ENCODE measurements at places on chromosomes 12 and 14. TPM values are rescaled to one million over a fixed set of nuclear protein-coding genes. Genes with fewer than 3 reads are reported as not detected.

GRCh38 chr12:42979746-42980145, 390.2 kb upstream of the PRICKLE1 start:
- DNase-seq: no peak

DNA sequence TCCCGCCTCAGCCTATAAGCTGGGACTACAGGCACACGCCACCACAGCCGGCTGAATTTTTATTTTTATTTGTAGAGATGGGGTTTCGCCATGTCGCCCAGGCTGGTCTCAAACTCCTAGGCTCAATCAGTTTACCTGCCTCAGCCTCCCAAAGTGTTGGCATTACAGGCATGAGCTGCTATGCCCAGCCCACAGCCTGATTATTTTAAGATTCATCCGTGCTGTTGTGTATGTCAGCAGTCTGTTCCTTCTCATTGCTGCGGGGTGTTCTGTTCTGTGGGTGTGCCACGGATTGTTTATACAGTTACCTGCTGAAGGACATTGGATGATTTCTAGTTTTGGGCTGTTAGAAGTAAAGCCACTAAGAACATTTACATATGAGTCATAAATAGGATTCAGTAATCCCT, 9.6 kb upstream of the EP400 start:
- DNase-seq: no peak

DNA sequence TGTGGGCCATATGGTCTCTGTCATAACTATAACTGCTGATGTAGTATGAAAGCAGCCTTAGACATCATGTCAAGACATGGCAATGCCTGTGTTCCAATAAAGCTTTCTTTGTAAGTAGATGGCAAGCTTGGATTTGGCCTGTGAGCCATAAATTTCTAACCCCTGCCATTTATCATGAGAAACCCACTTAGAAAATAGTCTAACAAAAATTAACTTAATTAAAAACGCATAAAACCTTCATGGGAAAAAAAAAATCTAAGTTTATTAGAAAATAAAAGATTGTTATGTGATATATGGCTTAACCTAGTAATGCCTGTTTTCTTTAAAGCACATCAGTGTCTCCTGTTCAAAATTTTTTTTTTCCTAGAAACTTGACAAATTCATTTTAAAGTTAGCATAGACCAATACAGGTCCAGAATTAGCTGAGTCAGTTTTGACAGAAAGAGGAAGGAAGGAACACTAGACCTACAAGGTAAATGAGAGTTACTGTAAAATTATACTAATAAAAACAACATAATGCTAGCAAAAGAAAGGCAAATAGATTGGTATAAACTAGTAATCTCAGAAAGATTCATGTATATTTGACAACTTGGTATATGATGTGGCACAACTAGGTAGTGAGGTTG, 68.2 kb downstream of the USP15 start:
- no peak for DNase-seq

GRCh38 chr12:55724226-55724939, 4.2 kb downstream of the RDH5 start:
- DNase-seq: peak; percentile 63

GRCh38 chr12:18492372-18493025, 231.2 kb downstream of the PIK3C2G start:
- no peak for DNase-seq

DNA sequence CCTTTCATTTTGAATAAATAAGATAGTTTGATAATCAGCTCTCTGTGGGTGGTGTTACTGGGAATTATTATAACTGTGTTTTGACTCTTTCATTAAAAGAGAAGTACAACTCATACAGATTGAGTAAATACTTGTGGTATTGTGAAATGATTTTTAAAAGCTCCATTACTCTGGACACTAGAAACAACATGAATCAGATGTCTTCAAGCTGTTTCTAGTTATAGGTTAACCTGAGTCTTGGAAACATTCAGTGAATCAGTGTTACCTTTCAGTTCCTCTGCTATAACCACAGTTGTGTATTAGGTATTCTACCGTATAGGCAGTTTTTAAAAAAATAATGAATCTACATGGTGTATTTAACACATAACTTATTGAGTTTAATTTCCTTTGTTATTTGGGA, 128.4 kb upstream of the SSTR1 start:
- DNase-seq: no peak

DNA sequence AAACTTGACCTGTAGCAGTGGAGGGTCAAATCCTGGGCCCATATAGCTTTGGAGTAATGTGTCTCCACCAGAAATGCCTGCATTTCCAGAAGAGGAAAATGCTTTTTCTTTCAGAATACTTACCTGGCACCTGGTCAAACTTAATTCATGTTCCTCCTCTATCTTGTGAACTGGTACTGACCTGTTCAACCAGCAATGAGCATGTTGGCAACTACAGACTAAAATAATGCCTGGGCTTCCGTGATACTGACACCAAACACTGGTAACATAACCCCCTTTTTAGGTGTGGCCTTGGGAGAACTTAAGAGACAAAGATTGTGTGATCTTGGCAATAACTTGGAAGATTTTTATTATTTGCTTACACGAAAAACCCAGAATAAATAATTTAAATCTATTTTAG, 23.8 kb upstream of the MGST1 start:
- DNase-seq: no peak

DNA sequence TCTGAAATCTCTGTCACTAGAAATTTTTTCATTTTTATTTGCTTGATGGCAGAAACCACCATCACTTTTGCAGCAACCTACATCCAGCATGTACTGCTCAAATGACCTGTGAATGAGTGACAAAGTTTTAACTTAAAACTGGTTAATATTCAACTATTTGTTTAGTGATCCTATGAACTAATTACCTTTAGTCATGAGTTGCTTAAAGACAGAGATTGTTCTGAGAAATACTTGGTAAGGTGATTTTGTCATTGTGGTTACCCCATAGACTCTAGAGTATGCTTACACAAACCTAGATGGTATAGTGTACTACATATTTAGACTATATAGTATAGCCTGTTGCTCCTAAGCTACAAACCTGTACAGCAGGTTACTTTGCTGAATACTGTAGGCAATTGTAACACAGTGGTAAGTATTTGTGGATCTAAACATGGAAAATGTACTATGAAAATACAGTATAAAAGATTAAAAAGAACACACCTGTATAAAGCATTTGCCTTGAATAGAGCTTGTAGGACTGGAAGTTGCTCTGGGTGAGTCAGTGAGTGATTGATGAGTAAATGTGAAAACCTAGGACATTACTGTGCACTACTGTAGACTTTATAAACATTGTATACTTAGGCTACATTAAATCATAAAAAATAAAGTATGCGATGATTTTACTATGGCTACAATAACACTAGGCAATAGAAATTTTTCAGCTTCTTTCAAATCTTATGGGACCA, 256.6 kb upstream of the PPFIA2 start:
- no peak for DNase-seq

DNA sequence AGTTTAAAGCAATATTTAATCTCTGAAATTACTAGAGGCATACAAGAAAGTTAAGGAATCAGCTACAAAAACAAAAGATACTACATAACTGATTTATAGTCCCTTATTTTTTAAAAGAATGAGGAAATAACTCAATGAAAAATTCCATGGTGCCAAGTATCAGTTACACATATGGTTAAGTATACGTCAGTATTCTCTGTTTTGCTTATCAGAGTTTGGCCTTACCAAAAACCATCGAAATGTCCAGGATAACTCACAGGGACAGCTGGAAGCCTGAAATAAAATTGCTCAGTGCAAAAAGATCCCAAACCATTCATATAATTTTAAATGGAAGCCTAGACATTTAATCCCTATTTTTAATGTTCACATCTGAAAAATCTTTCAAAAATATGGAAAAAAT, 3.6 kb downstream of the CFL2 start:
- no peak for DNase-seq

Gene TSHR
- not detected for total RNA-seq

Data from RPMI7951 (cell line).